ENCODE measurements at places on chromosomes 2 and 18. TPM values are rescaled to one million over a fixed set of nuclear protein-coding genes. Genes with fewer than 3 reads are reported as not detected.

The ALPP gene
- polyA plus RNA-seq = not detected

The TCF4 gene
- 59.3 TPM for polyA plus RNA-seq

The SCN2A gene
- 1.8 TPM for polyA plus RNA-seq

The CDK5R2 gene
- not detected for polyA plus RNA-seq

The MAP2 gene
- 1.1 TPM for polyA plus RNA-seq

The SCTR gene
- polyA plus RNA-seq = not detected

The FBXO41 gene
- polyA plus RNA-seq = 0.44 TPM

The HOXD12 gene
- 0.14 TPM for polyA plus RNA-seq

The AOX1 gene
- 20.5 TPM for polyA plus RNA-seq

All from GM23248 (cell line).